ENCODE measurements at places on chromosomes 11 and 22.
A peak's percentile ranks its signal among the peaks of the same experiment; 100 is the strongest.

GRCh38 chr11:43518408-43519160 lies 159.9 kb downstream of the TTC17 start:
- DNase-seq, result no peak

- DNase-seq, result peak; percentile 65
Observed at GRCh38 chr11:46331282-46331984, 15.8 kb upstream of the DGKZ start.

DNA sequence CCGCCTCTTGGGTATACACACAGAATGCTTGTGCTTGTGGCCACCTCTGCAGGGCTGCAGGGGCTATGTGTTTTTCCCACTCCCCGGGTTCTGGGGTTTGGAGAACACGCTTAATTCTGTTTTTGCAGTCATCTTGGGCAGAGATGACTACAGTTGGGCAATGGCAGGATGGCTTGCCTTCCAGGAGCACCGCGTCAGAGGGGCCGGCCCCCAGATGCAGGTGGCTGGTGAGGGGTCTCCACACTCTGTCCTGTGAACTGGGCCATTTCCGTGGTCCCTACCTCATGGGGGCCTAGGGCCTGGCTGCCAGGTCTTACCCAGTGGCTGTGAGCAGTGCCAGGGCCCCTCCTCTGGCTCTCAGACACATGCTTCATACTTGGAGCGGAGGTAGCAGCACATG lies 68.3 kb downstream of the CTTN start:
- no peak for DNase-seq

- no peak for DNase-seq
Observed at GRCh38 chr11:94457118-94458029, 36.3 kb downstream of the MRE11 start.

DNA sequence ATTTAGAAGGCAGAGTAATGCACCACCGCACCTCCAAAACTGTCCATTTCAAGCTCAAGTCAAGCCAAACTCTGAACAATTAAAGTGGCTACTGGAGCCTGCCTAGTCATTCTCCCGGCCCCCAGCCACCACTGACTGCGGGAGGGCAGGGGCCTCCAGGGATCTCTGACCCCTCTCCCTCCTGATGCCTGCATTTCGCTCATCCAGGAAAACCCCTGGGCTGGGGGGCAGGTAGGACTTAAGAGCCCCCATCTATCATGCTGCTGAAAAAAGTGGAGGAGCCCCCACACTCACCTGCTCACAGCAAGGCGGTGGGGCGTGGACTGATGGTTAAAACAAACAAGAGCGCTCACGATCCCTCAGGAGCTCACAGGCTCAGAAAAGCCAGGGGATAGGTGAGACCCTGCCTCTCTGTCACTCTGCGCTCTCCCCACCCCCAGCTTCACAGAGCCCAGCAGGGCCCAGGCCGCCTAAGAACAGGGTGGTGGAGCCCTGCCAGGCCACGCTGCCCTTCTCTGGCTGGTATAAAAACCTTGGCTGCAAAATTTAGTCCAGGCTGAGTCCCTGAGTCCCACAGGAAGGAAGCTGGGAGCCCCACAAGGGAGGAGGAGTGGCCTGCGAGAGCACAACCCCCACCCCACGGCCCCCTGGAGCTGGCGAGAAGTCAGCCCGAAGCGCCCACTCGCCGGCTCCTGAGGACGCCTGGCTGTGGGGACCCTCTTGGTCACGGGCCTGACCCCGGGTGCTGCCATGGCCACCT lies 21.0 kb upstream of the MOB2 start:
- no peak for DNase-seq

- no peak for DNase-seq
Observed at GRCh38 chr11:11074686-11075335, 217.0 kb upstream of the ZBED5 start.

- no peak for DNase-seq
Observed at GRCh38 chr11:47879259-47880158, 31.4 kb upstream of the NUP160 start.

DNA sequence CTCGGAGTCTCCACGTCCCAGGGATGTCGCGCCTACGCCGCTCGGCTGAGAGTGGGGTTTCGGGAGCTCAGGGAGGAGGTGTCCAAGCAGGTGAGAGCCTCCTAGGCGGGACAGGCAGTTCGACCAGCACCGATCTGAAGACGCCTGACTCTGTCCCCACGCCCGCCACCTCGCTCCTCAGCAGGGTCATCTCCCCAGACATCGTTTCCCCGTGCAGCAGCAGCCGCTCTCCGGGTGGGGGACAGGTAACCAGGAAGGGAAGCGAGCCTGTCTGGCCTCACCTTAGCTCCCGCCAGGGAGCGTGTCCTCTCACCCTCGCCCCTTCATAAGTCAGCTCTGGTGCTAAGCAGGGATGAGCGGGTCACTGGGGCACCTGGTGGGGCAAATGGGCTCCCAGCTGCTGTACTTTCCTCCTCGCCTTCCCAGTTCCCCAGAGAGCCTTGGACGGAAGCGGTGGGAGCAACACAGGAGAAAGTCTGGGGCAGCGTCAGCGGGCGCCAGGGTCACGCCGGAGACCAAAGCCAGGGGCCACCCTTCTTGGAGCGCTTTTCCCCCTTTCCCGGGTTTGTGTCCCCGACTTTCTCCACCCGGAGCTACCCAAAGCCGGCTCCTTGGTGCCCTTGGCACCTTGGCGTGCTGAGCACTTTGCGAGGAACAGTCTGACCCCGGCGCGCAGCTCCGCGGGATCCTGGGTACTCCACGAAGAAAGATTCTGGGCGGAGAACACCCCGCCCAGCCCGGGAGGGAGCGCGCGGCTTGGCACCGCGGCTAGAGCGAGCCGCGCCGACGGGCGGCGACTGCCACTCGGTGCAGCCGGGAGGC lies 1.6 kb downstream of the SPON1 start:
- no peak for DNase-seq

DNA sequence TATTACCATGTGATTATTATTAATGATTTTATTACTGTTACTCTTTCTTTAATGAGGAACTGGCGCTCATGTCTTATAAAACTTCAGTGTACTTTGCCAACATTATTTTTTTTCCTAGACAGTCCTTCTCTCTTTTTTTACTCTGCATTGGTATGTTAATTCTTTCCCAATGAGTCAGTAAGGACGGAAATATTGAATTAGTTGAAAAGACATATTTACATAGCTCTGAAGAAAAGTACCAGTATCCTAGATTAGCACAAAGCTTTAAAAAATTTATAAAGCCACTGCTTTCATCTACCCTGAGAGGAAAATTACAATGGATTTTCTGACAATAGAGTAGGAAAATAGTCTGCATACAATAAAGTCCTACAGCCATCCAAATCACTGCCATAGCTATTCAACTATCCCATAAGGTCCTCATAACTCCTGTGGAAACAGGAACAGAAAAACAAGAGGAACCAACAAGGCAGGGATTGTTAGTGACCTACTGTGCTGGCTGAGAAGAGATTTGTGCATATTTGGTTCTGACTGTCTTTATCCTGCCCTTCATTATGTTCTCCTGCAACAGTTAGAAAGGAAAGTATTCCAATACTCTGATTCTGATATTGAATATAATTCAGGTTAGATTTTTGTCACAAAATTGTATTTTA lies 314.4 kb downstream of the AASDHPPT start:
- DNase-seq, result no peak

DNA sequence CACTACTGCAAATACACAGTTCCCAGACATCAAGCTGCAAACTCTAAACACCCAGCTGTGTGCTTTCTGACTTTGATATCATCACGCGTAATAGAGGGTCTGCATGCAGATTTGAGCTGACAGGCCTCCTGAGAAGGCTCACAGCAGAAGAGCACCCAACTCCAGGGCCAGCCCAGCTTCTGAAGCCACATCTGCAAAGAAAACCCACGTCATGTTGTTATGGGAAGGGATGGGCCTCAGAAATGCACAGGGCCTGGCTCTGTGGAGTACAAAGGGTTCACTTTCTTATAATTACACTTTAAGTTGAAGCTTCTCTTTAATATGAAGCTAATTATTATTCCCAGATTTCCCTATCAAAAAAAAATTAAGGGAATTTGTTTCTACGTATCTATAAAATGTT lies 927.9 kb downstream of the NTM start:
- no peak for DNase-seq

Measured in CD4-positive, alpha-beta T cell treated with Interleukin-17A for 1 hour (primary cell).